ENCODE measurements at places on chromosomes 12 and 14.

DNA sequence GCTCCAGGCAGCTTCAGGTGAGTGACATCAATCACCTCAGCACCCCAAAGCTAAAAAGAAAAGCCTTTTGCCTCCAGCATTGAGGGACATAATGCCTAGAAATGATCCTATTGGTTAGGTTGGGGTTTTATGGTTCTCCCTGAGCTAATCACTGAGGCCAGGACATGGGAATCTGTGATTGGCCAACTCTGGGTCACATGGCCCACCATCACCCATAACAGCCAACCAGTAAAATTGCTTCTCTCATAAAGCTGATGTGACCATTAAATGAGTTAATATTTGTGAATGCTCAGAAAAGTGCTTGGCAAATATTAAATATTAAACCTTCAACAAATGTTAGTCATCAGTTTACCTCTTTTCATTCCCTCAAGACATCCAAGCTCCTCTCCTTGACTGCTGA is 60.2 kb downstream of the TBX3 start:
- DNase-seq: no peak

- no peak for DNase-seq
Measured at GRCh38 chr12:25271486-25272098, 20.9 kb upstream of the KRAS start.

DNA sequence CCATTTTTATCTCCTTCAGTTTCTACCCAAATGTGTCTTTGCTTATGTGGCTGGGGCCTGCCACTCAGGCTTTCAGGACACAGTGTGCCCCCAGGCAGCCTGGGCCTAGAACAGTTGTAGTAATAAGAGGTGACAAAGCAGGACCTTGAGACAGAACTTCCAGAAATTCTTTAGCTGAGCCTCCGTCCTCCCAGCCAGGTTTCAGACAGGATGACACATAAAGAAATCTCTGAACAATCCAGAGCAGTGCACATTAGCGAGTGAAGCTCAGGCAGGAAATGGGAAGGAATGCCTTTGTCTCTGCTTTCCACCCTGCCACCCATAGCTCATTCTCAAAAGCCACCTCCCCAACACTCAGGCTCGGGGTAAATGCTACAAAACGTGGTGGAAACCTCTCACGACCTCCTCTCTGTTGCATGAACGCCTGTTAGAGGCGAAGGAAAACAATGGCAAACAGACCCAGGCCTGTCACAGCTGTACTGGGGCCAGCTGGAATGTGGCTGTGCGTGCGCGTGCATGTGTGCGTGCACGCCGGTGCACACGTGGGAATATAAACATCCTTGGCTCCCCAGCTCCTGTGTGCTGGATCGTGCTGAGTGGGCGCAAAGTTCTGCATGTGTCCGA is 286.7 kb downstream of the ZFP36L1 start:
- DNase-seq: no peak

DNA sequence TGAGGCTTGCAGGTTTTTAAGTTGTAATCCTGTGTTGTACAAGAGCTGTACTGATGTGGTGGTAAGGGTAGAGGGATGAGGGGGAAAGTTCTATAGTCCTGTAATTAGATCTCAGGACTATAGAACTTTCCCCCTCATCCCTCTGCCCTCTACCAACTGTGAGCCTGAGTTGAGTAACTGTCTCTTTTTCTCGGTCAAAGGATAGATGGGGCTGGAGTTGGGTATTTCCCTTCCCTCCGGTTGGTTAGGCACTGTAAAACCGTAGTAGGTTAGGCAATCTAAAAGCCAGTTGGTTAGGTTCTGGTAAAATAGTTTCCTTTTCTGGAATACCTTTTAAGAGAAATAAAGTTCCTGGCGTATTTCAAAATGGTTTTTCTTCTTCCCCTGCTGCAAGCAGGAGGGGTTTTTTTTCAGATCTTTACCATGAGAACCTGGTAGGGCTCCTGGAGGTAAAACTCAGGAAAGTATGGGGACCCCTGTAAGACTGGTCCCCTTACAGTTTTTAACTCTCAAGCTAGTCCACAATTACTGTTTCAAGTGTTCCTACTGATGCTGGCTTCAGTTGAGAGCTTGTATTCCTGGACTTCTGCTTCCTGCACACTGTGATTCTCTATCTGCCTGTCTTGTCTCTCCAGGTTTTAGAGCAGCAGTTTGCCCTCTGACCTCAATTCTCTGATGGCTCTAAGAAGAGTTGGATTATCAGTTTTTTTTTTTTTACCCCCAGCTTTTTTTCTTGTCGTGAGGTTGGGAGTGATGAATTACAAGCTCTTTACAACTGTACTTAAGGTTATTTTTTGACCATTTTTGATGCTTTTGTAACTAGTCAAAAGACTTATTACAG is 58.7 kb downstream of the FUT8 start:
- no peak for DNase-seq

GRCh38 chr14:20556500-20557211 is 4.2 kb downstream of the RNASE9 start:
- DNase-seq: no peak

DNA sequence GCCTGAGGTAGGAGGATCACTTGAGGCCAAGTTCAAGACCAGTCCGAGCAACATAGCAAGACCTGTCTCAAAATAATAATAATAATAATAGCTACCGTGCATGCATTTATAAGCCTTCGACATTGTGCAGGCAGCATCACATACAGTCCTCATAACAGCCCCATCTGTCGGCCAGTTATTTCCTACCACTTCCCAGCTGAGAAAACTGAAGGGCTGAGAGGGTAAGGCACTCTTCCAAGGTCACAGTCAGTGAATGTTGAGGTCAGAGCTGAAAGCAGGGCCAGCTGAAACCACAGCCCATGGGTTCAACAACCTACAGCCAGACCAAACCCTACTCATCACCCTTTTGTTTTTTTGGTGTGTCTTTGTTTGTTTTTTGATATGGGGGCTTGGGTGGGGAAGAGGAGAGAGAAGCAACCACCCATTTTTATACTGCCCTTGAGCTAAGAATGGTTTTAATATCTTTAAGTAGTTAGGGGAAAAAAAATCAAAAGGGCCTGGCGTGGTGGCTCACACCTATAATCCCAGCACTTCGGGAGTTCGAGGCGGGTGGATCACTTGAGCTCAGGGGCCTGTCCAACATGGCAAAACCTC is 16.8 kb upstream of the ITPK1 start:
- DNase-seq: no peak

DNA sequence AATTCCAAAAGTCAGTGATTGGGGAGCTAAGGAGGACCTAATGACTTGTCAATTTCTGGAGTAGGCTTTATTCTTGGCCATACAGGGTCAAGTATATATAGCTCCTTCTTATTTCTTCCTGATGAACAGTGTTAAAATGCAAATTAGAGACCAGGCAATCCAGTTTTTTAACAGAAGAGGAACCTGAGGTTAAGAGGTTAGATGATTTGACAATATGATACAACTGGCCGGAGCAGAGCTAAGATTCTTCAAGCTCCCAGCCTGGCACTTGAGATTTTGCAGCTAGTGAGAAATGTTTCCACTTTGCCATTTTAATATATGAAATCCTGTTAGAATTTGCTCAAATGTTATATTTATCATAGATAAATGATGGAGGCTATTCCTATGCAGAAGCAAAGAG is 204.0 kb downstream of the SSPN start:
- DNase-seq: no peak

- DNase-seq: peak; percentile 20
Measured at GRCh38 chr12:51323317-51323960, 535 bp downstream of the BIN2 start.

- DNase-seq: peak; percentile 3
Measured at GRCh38 chr12:15151161-15152091, 69.8 kb downstream of the RERG start.

GRCh38 chr12:113757221-113758002 is 208.7 kb downstream of the RBM19 start:
- DNase-seq: no peak

- DNase-seq: no peak
Measured at GRCh38 chr12:5332551-5332950, 99.4 kb upstream of the NTF3 start.

DNA sequence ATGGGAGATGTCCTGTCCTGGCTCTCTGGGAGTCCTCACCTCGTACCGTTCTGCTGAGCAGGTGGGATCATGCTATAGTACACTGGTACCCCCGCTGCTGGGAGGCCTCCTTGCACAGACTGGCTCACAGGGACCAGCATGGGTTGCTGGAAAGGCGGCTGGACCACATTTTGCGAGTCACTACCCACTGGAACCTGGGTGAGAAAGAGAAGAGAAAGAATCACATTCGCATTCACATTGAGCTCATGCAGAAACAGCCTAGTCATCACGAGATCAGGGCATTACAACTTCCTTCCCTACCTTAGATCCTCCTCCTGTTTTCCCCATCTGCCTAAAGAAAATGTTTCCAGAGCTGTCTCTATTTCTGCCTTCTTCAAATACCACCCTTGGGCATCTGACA is 17.3 kb upstream of the STAC3 start:
- DNase-seq: no peak

DNA sequence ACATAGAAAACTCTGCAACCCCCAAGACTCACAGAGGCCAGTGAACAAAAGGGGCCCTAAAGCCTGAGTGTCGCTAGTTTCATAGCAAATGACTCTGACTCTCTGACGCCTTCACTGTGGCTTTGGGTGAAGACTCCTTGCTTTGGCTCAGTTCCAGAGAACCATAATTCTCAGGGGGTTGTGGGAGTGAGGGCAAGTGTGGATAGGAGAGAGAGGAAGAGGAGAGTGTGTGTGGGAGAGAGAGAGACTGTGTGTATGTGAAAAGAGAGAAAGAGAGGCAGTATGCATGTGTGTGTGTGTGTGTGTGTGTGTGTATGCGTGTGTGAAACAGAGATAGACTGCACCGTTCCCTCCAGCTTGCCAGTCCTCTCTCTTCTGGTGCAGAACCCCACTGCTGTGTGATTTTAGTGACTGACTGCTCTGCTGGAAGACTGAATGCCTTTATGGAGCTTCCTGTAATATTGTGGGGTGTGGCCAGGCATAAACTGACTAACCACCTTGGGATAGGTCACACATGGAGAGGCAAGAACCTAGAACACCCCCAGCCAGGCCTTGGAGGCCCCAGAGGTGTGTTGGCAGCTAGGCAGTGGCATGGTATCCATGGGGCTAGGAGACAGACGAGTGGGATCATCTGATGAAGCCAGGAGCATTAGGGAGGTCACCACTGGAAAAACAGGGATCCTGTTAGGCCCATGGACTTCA is 45.9 kb upstream of the STXBP6 start:
- DNase-seq: no peak

- no peak for DNase-seq
Measured at GRCh38 chr14:98163873-98164272, 1108.1 kb downstream of the BCL11B start.

- DNase-seq: no peak
Measured at GRCh38 chr14:77603654-77604255, 12.7 kb downstream of the SPTLC2 start.

- DNase-seq: no peak
Measured at GRCh38 chr12:11879306-11879705, 191.4 kb upstream of the BCL2L14 start.

DNA sequence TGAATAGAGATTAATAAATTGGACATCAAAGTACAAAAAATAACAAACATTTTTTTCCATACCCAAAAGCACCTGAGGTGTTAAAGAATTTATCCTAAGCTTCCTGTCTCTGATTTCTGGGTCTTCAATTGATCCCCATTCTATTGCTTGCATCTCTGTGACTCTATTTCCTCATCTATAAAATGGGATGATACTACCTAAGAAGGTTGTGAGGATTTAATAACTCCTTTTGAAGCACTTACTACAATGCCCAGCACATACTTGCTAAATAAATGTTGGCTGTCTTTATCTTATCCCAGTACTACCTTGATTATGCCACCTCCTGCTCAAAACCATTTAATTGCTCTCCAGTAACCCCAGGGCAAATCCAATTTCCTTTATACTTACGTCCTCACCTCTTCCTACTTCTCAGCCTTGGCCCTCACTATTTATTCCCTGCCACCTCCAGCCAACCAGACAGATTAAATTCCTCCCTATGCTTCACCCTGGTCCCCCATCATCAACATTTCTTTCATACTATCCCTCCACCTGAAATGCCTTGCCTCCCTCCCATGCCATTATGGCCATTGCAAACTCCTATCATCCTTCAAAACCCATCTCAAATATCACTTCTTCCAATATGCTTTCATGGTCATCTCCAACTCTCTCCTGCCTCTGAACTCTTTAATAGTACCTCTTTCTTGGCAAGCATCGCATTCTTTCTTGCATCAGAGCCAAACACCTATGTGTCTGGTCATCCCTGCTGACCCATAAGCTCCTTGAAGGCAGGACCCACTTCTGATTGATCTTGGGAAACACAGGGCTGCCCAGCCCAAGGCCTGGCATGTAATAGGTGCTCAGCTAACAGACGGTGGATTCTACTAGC is 7.9 kb upstream of the ASIC1 start:
- no peak for DNase-seq

- DNase-seq: no peak
Measured at GRCh38 chr12:122934722-122935121, 31.5 kb downstream of the ABCB9 start.

- DNase-seq: no peak
Measured at GRCh38 chr14:22388669-22389595, 200.1 kb downstream of the DAD1 start.

DNA sequence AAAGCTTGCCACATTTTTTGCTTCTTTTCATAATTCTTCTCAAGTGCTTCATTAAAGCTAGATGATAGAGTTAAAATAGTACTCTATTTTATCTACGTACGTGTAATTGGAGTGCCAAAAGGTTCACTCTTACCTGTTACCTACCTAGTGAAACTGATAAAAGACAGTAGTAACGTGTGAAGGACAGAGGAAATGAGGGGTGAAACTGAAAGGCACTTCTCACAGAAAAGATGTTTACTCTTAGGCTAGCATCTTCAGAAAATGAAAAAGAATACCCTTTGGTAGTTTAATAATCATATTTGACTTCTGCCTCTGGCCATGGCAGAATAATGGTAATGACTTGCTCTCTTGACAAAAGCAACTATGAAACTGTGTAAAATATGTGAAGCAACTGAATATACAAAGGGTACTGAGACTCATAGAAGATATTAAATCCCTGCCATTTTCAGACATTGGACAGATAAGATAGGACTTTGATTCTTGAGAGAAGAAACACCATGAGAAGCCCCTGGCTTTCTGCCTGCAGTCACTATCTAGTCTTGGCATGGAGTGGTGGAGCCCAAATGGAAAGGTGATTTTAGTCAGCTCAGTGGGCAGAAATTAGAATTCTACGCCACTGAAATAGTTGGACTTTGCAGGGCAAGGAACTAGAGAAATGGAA is 6.3 kb upstream of the EVL start:
- DNase-seq: no peak

DNA sequence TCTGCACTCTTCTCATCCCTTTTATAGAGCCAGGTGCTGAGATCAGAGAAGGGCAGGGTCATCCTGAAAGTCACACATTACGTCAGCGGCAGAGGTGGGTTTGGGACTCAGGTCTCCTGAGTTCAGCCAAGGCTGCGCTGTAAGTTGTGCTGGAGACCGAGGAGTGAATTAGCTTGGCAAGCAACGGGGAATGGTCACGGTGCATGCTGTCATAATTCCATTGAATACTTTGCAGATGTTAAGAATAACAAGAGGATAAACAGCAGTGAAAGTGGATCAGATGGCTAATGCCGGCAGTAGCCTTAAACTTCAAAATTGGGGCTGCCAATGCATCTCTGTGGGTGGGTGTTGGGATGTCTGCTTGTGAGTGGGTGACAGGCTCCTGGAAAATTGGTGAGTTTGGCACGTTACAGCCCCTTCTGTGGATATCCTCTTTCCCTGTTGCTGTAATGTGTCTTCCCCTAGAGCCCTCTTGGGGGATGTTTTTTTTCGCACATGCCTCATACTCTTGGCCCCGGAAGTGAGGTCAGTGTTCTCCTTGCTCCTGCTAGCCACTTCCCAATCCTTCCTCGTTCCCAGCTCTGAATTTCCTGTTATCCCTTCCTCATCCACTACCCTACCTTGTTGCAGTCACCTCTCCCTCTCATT is 287.1 kb upstream of the SRRM4 start:
- no peak for DNase-seq

- peak; percentile 11 for DNase-seq
Measured at GRCh38 chr12:28191051-28192048, 1.1 kb downstream of the CCDC91 start.
